ENCODE measurements at places on chromosomes 11 and 22.

DNA sequence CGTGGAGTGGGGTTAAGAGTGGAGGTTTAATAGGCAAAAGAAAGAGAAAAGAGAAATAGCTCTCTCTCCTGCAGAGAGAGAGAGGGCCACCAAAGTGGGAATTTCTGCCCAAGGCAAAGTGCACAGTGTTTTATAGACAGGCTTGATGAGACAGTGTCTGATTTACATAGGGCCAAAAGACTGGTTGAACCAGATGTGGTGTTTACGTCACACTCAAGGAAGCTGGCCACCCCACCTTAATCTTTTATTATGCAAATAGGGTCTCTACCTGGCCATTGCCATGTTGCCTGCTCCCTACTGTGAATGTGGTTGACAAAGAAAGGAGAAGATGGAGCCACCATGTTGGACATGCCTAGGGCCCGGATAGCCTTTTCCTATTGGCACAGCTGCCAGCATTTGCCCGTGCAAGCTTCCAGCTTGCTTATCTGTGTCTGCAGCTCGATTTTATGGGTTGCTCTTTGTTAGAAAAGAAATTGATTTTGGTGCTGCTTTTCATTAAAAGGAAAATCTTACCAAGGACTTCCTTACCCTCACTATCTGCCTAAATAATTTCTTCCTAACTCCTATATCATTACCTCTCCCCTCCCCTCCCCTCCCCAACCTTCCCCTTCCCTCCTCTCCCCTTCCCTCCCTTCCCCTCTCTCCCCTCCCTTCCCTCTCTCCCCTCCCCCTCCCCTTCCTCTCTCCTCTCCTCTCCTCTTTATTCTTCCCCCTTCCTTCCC lies 436.0 kb downstream of the NELL1 start:
- DNase-seq = no peak

- DNase-seq = no peak
These were observed 2.8 kb upstream of the BSX start for GRCh38 chr11:122984186-122985011.

DNA sequence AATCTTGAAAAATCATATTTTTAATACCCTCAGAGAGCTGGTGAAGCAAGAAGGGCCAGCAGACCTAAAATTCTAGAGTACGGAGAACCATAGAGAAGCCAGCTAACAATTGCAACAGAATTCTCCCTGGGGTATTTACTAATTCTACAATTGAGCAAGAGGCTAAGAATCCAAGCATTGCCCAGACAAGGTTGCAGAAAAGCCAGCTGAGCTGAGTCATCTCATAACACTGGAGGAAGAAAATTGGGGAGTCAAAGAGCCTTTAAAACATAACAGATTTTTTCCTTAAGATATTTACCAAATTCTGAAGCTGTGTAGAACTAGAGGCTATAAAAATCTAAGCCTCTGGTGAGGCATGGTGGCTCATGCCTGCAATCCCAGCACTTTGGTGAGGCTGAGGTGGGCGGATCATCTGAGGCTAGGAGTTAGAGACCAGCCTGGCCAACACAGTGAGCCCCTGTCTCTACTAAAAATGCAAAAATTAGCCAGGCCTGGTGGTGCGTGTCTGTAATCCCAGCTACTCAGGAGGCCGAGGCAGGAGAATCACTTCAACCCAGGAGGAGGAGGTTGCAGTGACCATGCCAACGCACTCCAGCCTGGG lies 13.6 kb upstream of the TMEM216 start:
- no peak for DNase-seq

DNA sequence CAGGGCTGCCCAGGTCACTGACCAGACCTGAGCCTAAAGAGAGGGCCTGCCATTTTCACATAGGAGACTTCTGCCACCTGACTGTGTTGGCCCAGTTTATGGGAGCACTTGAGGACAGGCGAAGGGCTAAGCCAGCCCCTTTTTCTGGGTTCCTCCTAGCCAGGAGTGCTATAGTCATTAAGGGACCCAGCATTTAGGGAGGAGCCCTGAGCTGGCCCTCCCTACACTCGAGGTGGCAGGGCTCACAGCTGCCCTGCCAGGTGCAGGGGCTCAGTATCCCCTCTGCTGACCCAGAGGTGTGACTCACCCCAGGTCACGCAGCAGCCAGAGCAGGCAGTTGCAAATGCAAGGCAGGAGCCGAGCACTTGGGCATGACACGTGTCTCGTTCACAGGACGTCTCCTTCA lies 86.3 kb upstream of the CRYBB3 start:
- DNase-seq = no peak

DNA sequence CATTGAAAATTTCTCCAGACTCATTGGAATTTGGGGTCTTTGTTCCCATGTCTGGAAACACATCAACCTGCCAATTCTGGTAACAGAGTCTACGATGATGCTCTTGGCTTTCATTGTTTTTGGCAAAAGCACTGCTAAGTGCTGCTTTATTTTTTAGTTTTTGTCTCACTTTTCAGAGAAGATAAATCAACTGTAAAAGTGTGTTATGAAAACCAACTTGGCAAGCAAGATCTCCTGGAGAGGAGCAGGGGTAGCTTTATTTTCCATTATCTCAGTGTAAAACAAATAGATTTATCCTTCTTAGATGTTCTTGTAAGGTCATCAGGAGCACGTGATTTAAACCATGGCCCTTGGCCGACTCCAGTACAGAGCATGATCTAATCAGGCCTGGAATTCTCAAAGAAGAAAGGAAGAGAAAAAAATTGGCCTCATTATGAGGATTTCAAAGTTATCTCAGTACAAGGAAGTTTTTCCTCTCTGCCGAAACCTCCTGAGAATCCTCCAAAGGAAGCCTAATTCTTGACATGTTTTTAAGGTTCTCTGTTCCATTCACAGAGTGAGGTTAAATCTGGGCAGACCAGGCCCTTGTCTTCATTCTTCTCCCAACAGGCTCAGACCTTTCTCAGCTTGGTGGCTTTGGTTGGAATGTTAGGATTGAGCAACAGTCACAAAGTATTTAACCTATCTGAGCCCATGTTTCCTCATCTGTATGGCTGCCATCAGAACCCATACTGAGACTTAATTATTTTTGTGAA lies 16.4 kb upstream of the PAMR1 start:
- no peak for DNase-seq

DNA sequence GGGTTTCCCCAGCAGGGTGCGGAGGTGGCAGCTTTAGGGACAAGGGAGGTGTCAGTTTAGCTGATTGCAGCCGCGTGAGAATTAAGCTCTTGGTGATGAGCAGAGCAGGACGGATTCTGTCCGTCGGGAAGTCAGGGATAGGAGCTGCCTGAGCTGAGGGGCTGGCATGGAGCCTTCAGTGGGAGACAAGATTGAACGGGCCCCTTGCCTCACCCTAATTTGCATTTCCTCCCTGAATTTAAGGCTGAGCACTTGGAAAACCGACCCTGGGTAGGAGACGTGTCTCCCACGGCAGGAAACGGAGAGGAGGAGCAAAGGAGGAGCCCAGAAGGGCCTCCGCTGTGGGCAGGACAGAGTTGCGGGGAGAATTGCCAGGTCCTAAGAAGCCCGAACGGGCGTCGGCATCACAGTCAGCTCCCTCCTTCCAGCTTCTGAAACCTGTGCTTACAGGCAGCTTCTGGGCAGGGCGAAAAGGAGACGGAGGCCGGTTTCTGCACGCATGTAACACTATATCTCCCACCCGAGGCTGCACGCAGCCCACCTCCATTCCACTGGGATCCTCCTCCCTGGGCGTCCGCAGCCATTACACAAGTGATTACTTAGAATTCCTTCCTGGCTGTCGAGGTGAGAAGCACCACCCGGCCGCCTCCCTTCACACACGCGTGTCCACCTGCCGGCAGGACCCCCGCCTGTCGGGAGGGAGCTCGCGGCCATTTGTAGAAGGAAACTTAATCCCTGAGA lies 345.8 kb downstream of the BRD1 start:
- no peak for DNase-seq

Data from spleen (tissue), 13 donors.